Neuronal stem cell (in vitro differentiated cells): ENCODE measurements at places on chromosomes 7 and 10.
A peak's percentile ranks its signal among the peaks of the same experiment; 100 is the strongest.

GRCh38 chr10:99435986-99436638 lies 5.7 kb upstream of the GOT1 start:
- DNase-seq, result peak; percentile 20

GRCh38 chr10:109588259-109588658 lies 335.1 kb downstream of the XPNPEP1 start:
- no peak for DNase-seq

DNA sequence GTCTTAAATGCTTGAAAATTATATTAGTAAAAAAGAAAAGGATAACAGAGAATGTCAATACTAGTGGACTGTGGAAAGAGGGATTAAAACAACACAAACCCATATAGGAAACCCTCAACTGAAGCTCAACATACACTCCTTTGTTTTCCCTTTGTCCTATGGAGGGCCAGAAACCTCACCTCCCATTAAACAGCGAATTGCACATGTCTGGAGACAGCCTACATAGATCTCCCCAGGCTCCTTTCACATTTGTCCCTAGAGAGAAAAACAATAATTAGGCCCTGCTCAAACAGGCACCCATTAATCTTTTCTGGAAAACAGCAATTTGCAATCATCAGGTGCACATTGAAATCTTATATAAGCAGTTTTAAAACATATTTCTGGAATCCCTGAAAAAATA lies 87.6 kb upstream of the SEMA3D start:
- DNase-seq, result no peak

DNA sequence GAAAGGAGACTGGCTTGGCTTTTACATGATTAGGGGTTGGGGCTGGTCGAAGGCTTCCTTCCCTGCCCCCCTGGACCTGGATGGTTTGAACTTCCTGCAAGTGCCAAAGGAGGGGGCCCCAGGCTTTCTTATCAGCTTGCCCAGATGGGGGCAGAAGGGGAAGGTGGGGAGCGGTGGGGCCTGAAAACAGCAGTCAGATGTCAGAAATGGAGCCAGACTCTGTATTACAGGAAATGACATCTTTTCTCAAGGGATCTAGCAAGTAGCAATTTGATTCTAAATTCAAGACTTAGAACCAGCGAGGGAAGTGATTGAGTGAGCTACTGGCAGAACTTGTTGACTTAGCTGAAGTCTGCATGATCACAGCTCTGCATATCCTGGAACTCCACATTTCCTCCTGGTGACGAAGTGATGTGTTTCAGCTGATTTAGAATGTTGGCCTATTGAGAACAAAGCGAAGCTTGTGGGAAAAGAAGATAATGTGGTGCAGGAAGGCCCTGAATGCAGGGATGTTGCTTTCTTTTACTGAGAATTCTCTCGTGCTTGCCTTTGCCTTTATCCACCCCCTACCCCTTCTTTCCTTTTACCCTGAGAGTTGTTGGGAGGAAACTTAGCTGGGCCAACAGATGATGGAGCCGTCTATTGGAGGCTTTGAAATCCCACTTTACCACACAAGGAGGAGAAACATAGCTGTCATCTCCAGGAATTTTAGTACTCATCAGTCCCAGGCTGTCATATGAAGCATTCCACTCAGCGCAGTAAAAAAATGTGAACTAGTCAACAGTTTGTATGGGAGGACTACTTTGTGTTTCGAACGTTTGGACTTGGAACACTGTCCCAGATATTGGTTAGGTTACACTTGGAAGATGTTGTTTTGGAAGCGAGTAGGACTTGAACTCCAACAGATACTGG lies 43.2 kb downstream of the CCNY start:
- DNase-seq, result no peak

DNA sequence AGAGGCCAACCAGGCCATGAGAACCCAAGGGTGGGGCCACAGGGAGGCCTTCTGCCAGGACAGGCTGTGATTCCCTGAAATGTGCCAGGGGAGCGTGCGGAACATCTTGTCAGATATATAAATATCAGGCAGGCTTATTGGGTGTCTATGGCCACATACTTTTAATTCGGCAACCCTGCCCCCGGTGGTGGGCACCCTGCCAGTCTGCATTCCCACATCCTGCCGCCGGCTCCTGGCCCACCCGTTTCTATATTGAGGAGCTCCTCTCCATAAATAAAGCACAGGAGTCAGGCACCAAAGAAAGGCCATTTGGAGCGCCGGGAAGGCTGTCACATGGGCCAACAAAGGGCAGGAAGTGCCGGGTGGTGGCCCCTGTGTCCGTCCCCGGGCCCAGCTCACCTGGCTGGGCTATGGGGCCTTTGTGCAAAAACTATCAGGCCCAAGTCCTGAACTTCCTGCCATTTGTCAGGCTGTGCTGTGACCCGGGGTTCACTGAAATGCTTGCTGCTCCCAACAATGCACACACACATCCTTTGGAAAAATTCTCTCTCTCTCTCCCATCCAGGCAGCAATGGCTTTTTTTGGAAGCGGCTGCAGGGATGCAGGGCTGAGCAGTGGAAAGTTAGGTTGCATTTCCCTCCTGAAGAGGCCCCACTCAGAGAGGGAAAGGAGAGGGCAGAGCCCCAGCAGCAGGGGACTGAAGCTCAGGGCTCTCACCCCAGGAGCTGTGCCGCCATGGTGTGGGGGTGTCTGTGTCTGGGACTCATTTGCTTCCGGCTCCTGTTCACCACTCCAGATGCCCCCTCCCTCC lies 25.0 kb upstream of the PODXL start:
- DNase-seq, result no peak
